ENCODE measurements at places on chromosomes 16 and 17.

DNA sequence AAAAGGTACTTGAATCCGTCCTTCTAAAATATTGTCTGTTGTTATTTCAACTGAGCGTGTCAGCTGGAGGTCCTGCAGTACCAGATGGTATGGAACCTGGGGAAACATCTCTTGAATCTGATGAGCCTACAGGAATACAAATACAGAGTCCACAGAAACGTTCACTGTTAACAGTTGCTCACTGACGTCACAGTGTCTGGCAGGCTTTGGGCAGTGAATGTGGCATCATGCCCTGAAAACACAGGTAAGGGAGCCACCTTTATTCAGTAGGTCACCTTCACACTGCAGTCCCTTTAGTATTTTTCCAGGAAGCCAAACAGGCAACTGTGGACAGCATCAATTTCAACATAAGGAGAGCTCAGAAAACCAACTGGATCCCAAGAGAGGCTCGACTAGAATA, 56.1 kb downstream of the AMFR start:
- DNase-seq, result no peak

- DNase-seq, result no peak
These were observed 103.4 kb upstream of the PLCG2 start for GRCh38 chr16:81675662-81676061.

- no peak for DNase-seq
These were observed 65.3 kb downstream of the METRNL start for GRCh38 chr17:83144421-83145357.

GRCh38 chr17:76816590-76817135, 51.5 kb upstream of the MGAT5B start:
- DNase-seq, result peak; percentile 50

- DNase-seq, result no peak
These were observed 5.4 kb downstream of the LRRC75A start for GRCh38 chr17:16486373-16487250.

Data from activated effector memory CD4-positive, alpha-beta T cell treated with Interleukin-2 at 50 U/mL for 16 hours (primary cell).